NCI-H510A treated with DMSO at 0.1 percent for 48 hours (cell line): ENCODE measurements at places on chromosomes 12 and 14.
A peak's percentile ranks its signal among the peaks of the same experiment; 100 is the strongest.

GRCh38 chr12:43861015-43861839 lies 25.3 kb downstream of the TMEM117 start:
- no peak for DNase-seq

GRCh38 chr12:108567406-108568337 lies 5.3 kb downstream of the ISCU start:
- DNase-seq = peak; percentile 3

DNA sequence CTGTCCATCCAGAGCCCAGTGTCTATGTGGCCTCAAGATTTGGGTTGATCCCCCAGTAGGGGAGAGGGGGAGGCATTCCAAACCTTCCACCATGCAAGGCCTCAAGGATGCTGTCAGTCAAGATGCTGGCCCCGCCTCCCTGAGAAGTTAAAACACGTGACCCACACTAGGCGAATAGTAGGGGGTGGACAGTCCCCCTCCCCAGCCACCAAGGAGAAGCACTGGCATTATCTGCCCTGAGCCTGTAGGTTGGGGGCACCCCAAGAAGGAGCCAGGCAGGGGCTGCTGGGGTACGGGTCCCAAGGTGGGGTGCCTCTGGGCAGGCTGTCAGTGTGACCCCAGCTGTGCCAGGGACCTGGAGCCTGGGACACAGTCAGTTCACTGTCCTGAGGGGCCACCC lies 2.3 kb downstream of the SLC25A29 start:
- DNase-seq = no peak

DNA sequence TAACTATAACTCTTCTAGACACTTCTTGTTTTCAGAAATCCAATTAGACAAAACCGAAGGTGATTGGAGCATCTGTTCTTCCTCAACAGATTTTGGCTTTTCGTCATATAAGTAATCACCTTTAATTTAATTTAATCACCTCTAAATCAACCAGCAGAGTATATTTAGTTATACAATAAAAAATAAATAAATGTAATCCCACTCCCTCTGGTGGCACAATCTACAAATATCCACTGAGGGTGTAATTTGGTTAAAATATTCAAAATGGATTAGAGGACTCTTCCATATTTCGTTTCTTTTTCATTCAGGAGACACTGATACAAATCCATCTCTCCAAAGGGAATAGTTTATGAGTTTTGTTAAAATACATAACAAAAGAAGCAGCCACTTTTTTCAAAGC lies 18.3 kb upstream of the SLC35F4 start:
- DNase-seq = no peak

GRCh38 chr12:1348606-1349005 lies 245.8 kb downstream of the FBXL14 start:
- no peak for DNase-seq

- DNase-seq = no peak
Observed at GRCh38 chr14:84704601-84705000, 825.3 kb upstream of the FLRT2 start.

DNA sequence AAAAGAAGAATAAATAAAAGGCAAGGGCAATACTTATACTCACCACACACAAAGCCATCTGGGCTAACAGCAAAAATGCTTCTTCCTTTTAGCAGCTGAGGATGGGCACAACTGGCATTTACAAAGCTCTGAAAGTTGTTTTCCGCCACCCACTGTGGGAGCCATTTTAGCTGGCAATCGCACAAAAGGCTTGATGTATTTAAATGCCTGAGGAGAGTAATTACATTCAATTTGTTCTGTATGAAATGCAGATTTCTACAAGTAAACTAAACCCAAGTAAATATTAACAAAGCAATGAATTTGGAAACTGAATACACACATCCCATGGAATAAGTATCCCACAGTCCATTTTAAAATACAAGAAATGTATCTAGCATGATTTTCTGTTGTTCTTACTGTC lies 37.5 kb downstream of the LRIG3 start:
- DNase-seq = no peak

DNA sequence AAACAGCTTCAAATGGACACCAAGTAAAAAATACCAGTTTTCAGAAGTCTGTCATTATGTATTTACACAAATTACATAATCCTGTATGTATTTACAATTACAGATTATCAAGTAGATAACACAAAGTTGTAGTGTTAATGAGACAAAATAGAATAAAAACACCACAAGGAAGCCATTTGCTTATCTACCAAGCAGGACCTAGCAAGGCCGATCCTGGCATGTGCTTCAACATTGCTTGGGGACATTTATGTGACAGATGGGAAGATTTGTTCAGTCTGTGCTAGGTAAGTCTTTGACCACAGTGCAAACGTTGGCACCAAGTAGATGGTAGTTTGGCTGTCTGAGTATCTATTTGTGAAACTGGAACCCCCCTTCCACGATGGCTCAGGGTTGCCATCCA lies 35.8 kb downstream of the BCAT1 start:
- no peak for DNase-seq

- peak; percentile 94 for DNase-seq
Observed at GRCh38 chr14:31207755-31208545, at the start of gene HECTD1. Gene HECTD1 (minus strand): TSS chr14:31207793. CDS start chr14:31205936, 1,857 bp downstream.

- no peak for DNase-seq
Observed at GRCh38 chr14:54220071-54220703, 176.6 kb upstream of the CDKN3 start.
